Natural killer cell treated with Interleukin-12 subunit alpha and Interleukin-12 subunit beta and Interleukin-15 and Interleukin-18, amount 100 ng/mL, for 72 hours (primary cell): ENCODE measurements at places on chromosomes 7 and 10.

DNA sequence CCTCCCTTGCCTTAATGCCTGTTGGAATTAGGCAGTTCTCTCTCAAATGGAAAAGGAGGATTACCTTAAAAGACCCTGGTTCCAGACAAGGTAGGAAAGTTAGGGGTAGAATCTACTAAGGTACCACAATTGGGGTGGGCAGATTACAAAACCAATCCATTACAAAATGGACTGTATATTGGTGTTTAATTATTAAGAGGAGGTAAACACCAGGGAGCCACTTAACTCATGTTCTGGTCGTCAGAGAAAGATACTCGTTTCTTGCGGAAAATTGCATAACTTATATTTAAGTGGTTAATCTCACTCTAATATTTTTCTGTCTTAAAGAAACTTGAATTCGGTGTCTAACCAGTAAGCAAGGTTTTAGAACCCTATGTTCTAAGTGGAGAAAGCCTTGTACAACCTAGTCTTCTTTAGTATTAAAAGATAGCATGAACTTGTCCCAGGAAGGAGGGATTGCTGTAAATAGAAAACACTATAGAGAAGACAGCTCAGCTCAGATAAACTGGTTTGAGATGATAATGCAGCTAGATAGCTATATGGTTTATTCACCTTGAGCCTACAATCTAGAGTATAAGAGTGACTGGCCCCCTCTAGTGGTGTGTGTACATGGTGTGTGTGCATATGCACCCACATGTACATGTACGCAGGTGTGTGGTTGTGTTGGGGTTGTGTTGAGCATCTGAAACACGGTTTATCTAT, 58.0 kb upstream of the STRIP2 start:
- DNase-seq: peak; percentile 69

- no peak for DNase-seq
These were observed 62.0 kb upstream of the SEMA3A start for GRCh38 chr7:84256571-84256971.

GRCh38 chr10:97687785-97688781, 1.0 kb upstream of the AVPI1 start:
- no peak for DNase-seq

DNA sequence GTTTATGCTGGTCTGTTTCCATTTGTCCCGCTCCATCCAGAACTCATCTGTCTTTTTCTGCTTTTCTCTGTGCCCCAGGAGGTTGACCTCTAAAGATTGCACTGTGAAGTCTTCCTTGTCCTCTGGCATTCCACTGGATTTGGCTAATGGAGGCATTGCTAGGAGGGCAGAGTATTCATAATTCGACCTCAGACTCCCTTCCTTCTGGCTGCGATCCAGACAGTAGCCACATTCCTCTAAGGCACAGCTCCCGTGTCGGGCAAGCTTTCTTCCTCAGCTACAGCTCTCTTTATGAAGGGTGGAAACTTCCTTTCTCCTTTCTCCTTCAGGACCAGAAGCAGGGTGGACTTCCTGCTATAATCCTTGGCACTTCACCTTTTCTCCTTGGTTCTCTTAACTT, 175.9 kb downstream of the BAMBI start:
- DNase-seq: no peak

DNA sequence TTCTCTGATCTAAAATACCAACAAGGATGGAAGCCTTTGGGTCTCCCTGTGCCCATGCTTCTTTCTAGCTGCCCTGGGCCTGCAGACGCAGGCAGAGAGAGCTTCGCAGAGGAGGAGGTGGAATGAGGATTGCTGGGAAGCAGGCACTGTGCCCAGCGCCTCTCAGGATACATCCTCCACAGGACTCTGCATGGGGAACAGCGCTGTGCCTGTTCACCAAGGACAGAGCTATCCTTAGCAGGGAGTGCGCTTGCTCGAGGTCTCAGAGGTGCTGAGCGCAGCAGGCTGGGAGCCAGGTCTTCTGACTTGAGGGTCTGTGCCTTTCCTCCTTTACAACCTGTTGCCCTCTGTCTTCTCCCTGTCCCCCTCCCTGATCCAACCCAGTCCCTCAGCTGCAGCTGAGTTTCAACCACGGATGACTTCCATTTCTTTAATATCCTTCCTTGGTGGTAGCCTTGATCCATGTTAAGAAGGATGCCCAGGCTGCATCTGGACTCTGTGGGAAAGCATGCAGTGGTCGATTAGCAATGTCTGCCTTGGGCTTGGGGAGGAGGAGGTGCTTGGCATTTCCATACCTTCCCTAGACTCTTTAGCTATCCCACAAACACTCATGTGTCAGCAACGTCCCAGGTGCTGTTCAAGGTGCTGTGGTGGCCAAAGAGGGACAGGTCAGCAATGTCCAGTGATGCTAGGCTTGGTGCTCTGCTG, 219.6 kb upstream of the GPR26 start:
- DNase-seq: no peak

DNA sequence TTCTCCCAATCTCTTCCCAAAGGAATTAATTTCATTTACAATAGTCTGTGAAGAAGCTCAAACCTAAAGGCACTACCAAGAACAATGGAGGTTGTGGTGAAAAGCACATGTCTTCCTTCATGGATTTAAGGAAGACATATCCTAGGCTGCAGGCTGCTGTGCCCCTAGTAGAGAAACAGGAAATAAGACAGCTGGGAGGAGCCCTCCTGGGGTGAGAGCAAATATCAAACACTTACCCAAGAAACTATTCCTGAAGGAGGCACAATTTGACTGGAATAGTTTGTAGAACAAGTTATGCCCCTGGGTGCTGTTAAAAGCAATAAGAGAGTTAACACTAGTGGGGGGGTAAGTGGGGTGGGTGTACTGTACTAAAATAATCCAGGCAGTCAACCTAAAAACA, 30.1 kb downstream of the PDZD8 start:
- no peak for DNase-seq

DNA sequence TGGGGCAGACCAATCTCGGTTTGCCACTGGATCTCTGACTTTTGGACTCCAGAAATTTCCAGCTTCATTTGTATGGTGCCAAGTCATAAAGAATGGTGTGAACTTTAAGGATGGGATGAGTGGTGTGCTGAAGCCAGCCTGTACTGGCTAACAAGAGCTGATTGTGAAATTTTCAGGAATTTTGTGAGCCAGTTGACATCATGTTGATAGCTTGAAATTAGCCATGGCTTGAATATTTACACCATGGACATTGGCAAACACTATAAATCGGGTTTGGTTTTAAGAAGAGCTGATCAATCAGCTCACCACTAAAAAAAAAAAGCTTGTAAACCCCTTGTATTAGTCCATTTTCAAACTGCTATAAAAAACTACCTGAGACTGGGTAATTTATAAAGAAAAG, 14.1 kb upstream of the MYH16 start:
- DNase-seq: no peak

- peak; percentile 66 for DNase-seq
These were observed at the start of gene GPR158 for GRCh38 chr10:25174461-25175230. GPR158 (plus strand) TSS chr10:25175001; CDS start chr10:25175421, 420 bp downstream.

DNA sequence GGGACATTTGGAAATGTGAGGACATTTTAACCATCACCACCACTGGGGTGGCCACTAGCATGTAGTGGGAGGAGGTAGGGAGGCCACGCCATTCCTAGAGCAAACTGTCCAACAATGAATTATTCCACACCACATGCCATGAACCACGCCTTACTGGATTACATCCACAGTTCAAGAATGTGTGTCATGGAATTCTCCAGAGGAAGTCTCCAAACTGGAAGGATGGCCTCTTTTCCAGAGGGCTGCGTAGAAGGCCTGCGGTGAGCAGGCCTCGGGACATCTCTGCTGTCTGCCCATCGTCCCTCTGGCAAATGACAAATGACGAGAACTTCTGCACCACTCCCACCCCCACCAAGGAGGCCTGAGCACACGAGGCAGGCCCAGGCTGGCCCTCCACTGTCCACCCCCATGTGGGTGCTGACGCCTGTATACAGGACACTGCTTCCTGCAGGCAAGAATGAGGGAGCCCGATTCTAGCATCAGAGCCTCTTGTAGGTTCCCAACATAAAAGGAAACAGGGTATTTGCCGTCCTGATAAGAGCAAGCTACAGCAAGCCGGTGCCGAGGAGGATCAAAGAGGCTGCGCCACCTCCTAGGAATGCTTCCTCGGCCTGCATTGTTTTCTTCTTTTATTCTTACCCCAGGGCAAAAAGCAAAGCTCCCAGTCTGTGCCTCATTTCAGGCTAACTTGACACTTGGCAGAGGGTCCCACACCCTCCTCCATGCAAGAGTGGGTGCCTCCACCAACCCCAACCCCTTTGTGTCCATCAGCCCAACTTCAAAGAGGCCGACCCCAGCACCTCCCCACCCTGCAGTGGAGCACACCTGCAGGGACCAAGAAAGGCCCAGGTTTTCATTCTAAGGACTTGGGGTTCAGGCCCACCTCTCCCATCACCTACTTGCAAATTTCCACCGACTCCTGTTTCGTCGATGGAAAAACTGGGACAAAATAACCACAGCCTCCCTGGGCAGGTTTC, 23.9 kb downstream of the TNS3 start:
- DNase-seq: no peak

GRCh38 chr10:109173121-109173520, 750.2 kb downstream of the XPNPEP1 start:
- no peak for DNase-seq

- no peak for DNase-seq
These were observed 263.0 kb downstream of the PHF14 start for GRCh38 chr7:11236680-11237079.

GRCh38 chr7:134328900-134329299, 12.2 kb upstream of the SLC35B4 start:
- no peak for DNase-seq

DNA sequence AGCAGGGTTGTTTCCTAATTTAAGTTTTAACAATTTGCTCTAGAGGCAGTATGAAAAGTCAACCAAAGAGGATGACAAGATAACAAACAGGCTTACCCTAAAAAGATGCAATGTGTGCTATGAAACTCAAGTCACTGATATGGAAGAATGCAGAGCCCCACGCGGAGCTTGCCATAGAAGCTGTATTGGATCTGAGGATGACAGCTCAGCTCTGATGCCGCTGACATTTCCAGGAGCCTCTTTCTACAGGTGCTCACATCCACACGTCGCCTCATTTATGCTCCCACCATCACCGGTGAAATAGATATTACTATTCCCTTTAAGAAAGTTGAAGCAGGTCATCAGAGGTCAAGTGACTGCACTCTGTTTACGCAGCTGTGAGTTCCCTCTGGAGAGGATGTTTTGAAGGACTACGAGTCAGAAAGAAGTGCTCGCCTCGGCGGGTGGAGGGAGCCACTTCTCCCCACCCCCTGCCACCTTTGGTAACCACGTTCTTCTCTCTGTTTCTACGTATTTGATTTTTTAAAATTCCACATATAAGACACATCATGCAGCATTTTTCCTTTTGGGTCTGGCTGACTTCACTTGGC, 275.4 kb downstream of the GLRX3 start:
- DNase-seq: no peak

DNA sequence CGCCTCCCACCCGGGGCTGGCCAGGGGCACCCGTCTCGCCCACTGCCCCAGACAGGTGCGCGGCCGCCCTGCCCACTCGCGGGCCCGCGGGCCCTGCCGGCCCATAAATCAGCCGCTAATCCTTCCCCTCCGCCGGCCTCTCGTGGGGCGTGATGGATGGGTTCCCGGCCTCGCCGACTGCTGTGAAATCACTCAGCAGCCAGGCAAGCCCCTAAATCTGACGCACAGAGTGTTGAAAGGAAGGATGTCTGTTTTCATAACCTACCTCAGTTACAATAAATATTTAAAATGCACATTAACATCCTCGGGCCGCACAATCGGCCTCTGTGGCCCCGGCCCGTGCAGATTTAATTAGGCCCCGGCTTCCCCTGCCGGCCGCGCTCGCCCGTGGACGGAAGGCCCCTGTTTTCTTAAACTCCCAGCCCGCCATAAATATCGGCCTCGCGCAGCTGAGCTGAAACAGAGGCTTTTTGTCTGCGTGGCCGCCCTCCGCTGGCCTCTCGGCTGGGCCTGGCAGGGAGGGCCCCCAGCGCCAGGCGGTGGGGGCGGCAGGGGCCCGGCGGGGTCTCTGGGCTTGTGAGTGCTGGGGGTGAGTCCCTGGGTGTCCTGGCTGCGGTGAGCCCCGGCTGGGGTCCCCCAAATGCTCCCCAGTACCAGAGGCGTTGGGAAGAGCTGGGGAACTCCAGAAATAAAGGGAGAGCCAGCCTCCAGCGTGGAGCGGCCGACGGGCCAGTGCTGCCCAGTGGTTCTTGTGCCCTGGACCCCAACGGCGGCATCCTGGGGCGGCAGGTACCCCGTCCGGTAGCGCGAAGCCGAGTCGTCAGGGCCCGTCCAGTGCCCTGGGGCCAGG, 90.7 kb downstream of the UNCX start:
- DNase-seq: no peak

- no peak for DNase-seq
These were observed 109.5 kb upstream of the CARD11 start for GRCh38 chr7:3153118-3153517.
